Smooth muscle cell of the umbilical artery (primary cell): ENCODE measurements at places on chromosomes 2 and 18. TPM values are rescaled to one million over a fixed set of nuclear protein-coding genes. Genes with fewer than 3 reads are reported as not detected.

Gene LRP1B
- total RNA-seq: 1.2 and 3.9 TPM in 2 replicates

Gene CPO
- 0.30 TPM in 1 of 2 replicates, not detected in the other for total RNA-seq

Gene ALPG
- total RNA-seq: not detected in 2 replicates

Gene HOXD9
- 2.7 and 3.6 TPM in 2 replicates for total RNA-seq

Gene EVX2
- total RNA-seq: not detected in 2 replicates

Gene ANO7
- total RNA-seq: 0.30 and 0.69 TPM in 2 replicates

Gene ATP8B1
- total RNA-seq: 9.5 and 74.6 TPM in 2 replicates

Gene CTIF
- total RNA-seq: 38.6 and 47.5 TPM in 2 replicates
